Activated CD8-positive, alpha-beta memory T cell treated with anti-CD3 and anti-CD28 coated beads for 48 hours (primary cell): ENCODE measurements at places on chromosomes 6 and 20.

- DNase-seq: no peak
These were observed 56.9 kb downstream of the LYRM2 start for GRCh38 chr6:89581689-89582088.

GRCh38 chr20:56347628-56348304, 11.0 kb upstream of the FAM210B start:
- no peak for DNase-seq

- no peak for DNase-seq
These were observed 2.6 kb downstream of the PACSIN1 start for GRCh38 chr6:34468378-34468892.

DNA sequence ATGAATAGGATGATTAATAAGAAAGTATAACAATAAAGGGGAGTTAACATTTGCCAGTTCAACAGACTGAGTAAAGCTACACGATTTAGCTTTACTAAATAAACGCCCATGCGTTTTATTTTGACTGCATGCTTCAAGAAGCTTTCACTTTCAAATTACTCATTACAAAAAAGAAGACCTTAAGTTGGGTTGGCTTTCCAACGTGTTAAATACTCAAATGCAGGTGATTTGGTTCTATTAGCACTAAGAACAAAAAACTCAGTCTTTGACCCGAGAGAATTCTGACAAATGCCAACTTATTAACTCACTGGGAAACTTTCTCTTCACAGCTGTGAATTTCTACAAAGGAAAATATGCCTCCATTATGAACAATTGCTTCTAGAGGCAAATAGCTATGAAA, 24.8 kb downstream of the RNF146 start:
- DNase-seq: no peak

- no peak for DNase-seq
These were observed 54.4 kb downstream of the PRR18 start for GRCh38 chr6:166253778-166254204.

GRCh38 chr20:31673943-31674463, 36.3 kb downstream of the COX4I2 start:
- DNase-seq: no peak

- no peak for DNase-seq
These were observed 147.5 kb upstream of the TCF21 start for GRCh38 chr6:133741375-133741861.

DNA sequence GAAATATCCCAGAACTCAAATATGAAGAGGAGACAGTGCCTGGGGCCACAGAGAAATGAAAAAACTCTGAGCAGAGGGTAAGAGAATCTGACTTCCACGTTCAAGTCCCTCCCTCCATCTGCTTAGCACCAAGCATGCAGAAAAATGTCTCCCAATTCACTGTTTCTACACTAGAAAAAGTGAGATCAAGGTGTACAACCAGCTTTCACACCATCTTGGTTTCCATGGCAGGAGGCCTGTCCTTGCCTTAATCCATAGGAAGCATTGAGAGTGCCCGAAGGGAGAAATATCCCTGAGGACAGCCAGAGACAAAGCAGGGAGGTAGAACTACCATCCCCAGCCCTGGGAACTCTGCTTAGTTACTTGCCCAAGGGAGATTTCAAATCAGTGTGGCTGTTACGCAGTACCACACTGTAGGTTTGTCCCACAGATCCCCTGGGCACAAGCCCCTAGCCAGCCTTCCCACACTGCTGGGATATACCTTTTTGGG, 82.9 kb downstream of the SCML4 start:
- DNase-seq: no peak

- no peak for DNase-seq
These were observed 155.8 kb downstream of the MBOAT1 start for GRCh38 chr6:20056350-20056992.

DNA sequence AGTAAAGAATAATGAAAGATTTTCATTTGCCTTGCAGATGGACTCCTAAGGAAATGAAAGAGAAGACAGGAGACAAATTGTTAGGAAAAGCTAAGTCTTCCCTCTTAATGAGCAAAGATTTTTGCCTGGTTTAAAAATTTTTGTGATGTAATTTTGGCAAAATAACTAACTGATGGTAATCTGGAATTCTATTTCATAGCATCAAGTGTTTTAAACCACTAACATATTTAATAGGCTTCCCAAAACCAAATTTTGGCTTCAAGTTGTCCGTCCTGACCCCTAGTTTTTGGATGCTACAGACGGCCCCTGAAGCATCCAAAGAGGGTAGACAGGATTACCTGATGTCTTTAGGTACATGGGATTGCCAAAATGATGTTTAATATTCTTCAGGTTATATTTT, 124.3 kb downstream of the TPBG start:
- no peak for DNase-seq

DNA sequence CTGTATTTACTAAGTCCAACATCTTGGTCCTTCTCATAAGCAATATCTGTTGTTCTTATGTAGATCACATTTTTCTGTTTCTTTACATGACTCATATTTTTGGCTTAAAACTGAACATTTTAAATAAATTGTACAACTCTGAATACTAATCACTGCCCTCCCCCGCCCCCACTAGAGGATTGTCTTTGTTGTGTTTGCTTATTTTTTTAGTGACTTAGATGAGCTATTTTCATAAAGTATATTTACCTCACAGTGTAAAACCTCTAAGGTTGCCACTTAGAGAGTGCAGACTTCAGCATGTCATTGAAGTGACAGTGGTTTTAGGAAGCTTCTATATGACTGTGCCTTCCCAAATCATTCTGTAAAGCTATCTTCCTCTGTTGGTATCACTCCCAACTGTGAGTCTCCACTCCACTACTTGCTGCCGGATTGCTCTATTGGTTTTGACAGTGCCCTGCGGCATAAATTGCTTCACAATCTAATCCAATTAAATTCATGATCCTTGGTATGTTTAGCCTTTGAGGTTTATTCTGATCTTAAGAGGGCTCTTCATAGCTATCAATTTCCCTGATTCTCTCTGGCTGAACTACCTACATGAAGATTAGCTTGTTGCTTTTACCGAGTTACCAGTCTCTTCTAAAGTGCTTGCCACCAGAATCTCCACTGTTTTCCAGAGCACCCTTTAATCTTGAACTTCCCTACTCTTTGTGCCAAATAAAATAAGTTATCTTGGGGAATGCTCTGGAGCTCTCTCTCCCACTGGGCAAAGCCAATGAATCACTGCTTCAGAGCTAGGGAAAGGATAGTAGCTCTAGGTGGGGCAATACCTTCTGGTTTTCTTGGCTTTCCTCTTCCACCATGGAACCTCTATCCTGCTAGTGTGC, 33.0 kb downstream of the SPTLC3 start:
- no peak for DNase-seq

DNA sequence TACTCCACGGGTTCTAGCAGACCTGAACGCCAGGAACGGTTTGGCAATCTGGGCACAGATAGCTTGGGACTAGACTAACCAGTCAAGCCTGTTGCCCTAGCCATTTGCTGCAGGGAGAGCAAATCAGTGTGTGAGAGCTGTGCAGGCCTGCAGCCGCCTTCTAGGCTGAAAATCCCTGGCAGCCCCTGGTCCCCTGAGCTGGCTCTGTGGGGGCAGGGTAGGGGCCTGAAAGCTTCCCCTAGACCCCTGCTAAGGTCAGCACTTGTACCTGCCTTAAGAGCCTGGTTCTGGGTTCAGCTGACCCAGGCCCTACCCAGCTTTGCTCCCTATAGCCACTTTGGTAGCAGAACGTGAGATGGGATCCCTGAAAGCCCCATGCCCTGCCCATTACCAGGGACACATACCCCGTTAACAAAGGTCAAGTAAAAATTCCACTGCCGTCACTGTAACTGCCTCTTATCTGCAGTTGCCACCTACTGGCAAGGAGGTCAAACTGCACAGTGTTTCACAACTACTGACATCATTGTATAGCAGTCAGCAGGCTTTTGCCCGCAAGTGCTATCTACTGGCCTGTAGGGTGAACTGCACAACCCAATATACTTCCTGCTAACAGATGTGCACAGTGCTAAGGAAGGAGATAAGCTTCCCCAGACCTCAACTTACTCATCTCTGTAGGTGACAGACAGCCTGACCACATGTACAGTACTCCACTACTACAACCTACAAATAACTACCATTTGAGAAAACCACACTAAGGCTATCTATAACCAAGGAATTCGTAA, 95.1 kb upstream of the OLIG3 start:
- DNase-seq: peak; percentile 5

- DNase-seq: no peak
These were observed 232.3 kb downstream of the PRL start for GRCh38 chr6:22064558-22064957.

DNA sequence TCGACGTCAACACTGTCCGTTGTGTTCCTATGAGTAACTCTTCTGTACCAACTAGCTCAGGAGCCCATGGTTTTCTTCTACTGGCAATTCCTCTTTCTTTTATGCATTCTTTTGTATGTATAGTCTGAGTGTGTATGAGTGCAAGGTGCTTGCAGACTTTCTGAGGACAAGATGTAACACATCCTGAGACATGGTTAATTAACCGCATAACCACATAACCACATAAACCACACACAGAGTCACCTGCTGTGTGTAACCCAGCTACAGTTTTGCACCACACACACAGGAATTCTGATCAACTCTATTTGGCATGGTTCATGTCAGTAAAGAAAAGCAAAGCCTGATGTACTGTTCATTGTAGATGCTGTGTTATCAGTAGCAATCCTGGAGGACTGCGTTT, 98.6 kb downstream of the DACT2 start:
- DNase-seq: no peak

DNA sequence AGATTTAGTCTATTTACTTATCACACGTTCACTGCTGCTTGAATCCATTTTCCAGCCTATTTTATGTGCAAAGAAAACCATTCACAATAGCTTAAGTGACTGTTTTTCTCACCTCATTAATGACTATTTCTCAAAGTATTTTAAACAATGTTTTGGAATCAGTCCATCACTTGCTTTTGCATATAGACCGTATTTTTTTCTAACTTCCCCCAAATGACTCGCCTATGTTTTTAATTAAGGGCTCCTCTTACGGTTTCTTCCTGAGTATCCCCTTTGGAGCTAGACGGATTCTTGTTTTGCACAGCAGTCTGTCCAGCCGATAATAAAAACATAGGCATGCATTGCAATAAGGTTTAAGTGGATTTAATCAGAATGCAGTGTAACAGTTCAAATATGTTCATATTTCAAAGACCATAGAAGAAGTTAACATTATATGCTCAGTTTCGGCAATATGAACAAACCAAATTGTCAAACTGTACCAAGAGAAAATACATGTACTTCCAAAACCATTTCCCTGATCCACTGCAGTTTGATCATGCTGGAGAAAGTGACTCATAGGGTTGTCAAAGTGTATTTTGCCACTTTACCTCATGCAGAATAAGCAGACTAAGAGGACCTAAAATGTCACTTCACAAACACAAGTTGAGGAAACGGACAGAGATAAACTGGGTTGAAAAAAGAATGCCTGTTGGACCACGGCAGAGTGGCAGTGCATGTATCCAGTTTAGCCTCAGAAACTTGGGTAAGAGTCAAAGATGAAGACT, 66.4 kb downstream of the HMGN3 start:
- DNase-seq: no peak

DNA sequence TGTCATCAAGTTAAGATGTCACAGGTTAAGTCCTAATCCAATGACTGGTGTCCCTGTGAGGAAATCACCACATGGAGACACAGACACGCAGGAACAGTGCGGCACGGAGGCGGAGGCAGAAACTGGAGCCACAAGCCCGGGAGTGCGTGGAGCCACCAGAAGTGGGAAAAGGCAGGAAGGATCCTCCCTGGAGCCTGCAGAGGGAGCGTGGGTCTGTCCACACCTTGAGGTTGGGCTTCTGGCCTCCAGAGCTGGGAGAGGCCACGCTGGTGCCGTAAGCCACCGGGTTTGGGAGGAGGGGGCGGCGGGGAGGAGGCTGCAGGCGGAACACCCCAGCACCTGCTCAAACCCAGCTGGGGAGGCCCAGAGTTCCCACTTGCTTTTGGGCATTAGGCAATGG, 3.8 kb downstream of the CABLES2 start:
- DNase-seq: no peak

GRCh38 chr20:46070215-46070900, 19.4 kb downstream of the NCOA5 start:
- DNase-seq: no peak

DNA sequence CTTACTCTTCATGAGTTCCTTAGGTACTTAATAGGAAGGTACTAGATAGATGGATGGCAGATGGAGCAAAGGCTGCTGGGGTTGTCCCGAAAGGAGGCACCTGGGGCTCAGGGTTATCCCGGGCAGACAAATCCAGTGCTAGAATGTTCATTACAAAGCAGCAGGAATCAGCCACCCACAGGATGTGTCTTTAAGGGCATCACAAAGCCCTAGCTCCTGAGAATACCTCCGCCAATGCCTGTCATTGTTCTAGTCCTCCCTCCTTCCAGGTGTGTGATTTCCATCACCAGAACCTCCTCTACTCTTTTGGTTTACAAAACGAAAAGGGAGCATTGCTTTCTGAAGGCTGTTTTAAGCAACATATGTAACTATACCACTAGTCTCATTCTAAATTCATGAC, 138.1 kb downstream of the KIF6 start:
- no peak for DNase-seq

DNA sequence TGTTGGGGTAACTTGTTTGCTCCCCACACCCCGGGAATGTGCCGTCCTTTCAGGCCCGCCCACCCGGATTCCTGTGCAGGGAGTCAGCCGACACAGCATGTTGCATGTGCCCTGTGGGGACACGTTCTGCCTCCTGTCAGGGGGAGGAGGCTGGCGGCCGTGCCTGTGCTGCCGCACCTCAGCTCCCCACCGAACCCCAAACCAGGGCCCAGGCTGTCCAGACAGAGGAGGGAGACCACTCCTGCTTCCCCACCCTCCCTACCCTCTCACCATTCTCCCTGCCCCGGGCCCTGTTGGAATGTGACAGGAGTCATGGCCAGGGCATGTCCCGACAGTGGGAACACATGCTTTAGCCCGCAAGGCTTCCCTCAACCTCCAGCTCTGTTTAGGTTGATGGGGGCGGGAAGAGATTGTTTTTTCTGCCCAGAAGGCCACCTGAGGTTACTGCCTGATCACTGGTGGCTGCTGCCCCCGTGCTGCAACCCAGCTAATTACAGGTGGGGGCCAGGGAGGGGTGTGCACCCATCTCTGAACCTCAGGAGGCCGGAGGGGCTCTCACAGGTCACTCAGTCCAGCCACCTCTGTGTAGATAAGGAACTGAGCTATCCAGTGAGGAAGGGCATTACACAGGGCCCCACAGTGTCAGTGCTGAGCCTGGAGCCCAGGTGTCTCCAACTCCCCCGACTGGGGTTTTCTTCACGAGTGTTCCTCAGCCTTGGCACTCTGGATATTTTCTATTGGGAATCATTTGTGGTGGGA, 13.6 kb downstream of the LRRC73 start:
- no peak for DNase-seq

GRCh38 chr6:44133981-44134711, 6.8 kb downstream of the TMEM63B start:
- no peak for DNase-seq
